ENCODE measurements at places on chromosomes 5 and 9. TPM values are rescaled to one million over a fixed set of nuclear protein-coding genes. Genes with fewer than 3 reads are reported as not detected.

GRCh38 chr9:3672399-3672798 lies 146.6 kb upstream of the RFX3 start:
- DNase-seq, result no peak

GRCh38 chr5:153429761-153430380 lies 60.6 kb upstream of the GRIA1 start:
- no peak for DNase-seq

DNA sequence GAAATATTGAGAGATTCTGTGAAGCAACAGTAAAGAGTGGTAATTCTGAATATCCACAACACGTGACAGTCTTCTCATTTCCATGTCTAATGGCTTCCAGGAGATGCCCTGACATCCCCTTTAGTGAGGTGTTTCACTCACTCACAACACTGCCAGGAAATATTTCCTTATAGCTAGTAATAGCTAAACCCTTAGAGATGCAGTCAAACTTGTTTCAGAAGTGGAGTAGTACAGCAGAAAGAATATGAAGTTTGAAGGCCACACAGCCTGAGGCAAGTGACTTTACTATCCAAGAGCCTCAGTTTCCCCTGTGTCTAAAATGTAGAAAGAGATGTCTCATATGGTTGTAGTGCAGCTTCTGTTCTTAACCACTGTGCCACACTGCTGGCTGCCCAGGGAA lies 139.2 kb downstream of the CDK5RAP2 start:
- no peak for DNase-seq

DNA sequence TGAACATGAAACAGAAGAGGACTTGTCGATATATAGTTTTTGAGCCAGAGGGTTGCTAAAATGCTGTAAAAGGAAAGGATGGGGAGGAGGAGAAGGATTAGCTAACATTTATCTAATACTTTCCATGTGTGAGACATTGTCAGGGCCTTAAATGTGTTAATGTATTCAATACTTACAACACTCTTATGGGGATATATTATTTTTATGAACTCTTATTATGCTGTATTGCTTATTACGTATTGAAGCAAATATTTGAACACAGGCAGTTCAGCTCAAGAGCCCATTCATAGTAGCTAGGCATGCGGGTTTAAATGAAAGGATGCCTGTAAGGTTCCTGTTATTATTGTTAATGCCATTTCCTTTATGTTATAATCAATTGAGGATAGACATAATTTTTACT lies 391.5 kb downstream of the CCDC171 start:
- no peak for DNase-seq

Gene EQTN
- not detected for polyA plus RNA-seq

DNA sequence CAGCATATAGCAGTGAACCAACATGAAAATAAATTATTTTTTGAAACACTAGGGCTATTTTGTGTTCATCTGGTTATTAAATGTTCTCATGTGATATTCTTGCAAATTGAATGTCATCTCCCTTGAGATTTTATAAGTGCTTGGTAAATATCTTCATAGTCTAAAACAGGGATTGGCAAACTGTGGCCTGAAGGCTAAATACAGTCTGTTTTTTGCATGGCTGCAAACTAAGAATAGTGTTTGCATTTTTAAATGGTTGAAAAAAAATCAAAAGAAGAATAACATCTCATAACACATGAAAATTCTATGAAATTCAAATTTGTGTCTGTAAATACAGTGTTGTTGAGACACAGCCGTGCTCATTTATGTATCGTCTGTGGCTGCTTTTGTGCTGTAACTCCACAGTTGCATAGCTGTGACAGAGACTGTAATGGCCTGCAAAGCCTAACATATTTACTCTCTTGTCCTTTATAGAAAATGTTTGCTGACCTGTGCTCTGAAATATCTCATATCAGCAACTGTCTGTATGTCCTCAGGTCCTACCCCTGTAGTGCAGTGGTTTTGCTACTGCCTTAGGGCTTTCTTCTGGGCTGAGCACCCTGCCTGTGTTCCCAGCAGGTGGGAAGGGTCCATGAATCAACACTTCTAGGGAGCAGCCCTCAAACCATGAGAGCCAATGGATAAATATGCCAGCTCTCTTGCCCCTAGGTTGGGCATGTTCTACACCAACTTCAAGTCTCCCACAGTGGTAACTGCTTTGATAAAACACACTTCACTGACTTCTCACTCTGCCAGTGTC lies 41.7 kb upstream of the ARRDC3 start:
- DNase-seq, result no peak

Gene FCHO2
- 6.9 TPM for polyA plus RNA-seq

GRCh38 chr9:110615498-110615897 lies 36.0 kb upstream of the SVEP1 start:
- no peak for DNase-seq

DNA sequence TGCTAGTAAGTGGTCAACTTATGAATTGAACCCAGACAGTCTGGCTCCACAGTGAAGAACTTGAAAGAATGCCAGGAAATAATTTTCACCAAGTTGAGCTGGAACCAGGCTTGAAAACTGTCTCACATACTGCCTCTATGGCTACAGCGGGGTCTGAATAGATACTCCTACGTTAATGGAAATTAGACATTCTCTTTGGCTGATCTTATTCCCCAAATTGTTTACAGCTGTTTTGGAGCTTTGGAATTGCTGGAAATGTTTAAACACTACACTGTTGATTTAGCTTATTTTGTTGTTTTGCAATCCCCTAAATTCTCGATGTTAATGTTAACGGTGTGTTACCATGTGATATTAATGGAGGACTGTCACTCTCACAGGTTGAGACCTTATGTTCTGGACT lies 146.4 kb downstream of the FBXL7 start:
- DNase-seq, result peak; percentile 4

- DNase-seq, result peak; percentile 16
Observed at GRCh38 chr5:62791059-62791458, 212.4 kb downstream of the LRRC70 start.

DNA sequence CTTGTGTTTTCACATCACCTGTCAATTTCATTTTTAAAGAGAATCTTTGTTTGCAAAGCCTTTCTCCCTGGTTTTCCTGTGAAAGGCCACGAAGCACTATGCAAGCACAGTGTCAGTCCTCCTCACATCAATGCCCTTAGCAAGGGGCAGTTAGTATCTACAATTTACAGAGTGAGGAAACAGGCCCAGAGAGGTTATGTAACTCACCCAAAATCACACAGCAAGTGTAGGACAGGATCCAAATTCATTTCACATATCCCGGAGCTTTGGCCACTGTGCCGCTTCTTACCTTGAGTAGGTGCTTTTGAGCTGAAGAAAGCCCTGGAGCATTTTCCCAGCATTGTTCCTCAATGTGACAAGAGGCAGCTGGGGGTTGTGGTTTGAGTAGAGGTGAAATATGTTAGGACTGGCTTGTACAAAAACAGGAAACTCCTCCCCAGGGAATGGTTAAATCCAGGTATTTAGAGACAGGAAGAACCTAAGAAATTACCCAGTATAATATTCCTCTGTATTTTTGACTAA lies 283.8 kb downstream of the NTRK2 start:
- no peak for DNase-seq

DNA sequence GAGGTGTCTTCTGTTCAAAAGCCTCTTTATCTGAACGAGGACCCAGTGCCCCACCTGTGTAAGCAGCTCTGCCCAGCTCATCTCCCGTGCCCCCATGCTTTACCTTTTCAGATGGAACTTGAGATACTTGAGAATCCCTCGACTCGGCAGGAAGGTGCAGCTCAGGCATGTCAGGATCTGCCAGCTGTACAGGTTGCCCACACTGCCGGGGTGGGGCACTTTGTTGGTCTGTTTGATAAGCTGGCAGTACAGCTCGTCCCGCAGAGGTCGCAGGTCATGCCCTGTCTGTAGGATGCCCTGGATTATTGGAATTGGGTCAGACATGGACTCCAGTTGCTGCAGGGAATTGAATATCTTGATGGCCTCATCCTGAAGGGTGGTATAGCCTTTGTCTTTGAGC lies 58.0 kb upstream of the RETREG1 start:
- no peak for DNase-seq

GRCh38 chr5:129069292-129069691 lies 25.3 kb upstream of the ISOC1 start:
- DNase-seq, result no peak

GRCh38 chr5:72472666-72473422 lies 34.4 kb downstream of the ZNF366 start:
- DNase-seq, result no peak

GRCh38 chr5:87246061-87246460 lies 21.6 kb upstream of the RASA1 start:
- no peak for DNase-seq

- no peak for DNase-seq
Observed at GRCh38 chr9:92191801-92192200, 76.6 kb upstream of the SPTLC1 start.

DNA sequence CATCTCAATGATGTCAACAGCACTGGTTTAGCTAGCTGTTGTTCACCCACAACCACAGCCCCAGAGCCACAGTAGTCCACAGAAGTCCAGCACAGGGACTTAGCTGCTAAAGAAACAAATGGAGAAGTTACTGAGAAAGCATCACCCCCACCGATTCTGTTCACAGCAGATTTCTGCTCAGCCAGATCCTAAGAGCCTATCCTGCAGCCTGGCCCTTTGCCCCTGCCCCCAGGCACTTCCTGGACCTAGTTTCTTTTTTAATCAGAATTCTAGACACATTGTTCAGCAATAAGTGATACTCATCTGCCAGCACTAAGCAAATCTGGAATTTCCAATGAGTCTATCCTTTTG lies 7.4 kb downstream of the B4GALT1 start:
- no peak for DNase-seq

Measured in hepatocyte (in vitro differentiated cells).